ENCODE measurements at places on chromosomes 16 and 17.

DNA sequence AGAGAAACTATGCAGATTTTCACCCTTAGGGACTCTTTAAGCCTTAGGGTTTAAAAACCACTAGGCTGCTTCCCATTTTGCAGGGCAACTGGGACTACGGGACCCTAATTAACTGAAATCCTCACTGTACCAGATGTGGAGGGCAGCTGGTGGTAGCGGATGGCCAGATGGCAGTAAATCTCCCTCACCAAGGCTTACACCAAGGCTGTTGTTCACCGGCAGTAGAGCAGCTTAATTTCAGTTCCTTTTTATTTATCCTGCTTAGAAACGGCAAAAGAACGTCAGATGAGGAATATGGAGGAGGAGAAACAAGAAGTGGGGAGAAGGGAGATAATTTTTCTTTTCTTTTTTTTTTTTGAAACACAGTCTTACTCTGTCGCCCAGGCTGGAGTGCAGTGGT lies 6.5 kb downstream of the ABHD15 start:
- DNase-seq, result no peak

DNA sequence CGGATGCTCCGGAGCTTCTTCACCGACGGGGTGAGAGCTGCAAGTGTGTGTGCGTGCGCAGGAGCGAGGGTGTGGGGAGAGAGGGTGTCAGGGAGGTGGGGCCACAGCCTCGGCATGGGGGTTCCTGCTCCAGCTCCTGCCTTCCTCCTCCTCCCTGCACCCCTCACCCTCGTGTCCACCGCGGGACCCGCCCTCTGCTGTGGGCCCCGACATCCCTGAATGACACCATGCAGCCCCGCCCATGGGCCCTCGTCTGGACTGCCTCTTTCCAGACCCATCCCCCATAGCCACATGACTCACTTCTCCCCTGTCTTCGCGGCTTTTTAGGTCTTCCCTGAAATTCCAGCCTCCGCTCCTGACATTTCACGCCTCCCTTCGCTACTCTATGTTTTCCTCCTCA lies 41.6 kb downstream of the ARHGAP23 start:
- no peak for DNase-seq

DNA sequence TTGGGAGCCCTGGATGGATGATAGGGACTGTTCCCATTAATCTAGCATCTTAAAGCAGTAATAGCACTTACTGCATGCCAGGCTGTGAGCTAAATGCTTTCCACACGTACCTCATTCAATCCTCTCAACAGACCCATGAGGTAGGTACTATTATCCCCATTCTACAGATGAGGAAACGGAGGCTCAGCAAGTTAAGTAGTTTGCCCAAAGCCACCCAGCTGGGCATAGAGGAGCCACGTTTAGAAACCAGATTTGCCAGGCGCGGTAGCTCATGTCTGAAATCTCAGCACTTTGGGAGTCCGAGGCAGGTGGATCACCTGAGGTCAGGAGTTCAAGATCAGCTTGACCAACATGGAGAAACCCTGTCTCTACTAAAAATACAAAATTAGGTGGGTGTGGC lies 2.0 kb upstream of the RAI1 start:
- DNase-seq, result no peak

DNA sequence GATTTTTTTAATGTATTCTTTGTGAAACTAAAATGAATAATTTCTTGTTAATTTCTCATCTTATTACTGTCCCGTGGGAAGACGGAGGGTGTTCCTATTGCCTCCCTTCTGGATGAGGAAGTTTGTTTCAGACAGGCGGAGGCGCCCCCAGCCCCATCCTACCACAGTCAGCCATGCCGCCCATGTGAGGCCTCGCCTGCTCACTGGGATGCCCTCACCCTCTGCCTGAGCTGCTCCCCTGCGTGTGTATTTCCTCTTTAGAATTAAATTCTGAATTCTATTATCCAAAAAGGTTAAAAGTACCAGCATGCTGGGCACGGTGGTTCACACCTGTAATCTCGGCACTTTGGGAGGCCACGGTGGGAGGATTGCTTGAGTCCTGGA lies 14.0 kb downstream of the KCTD2 start:
- no peak for DNase-seq

GRCh38 chr16:30662449-30662848 lies 4.2 kb downstream of the FBRS start:
- no peak for DNase-seq

- DNase-seq, result no peak
Measured at GRCh38 chr16:1712791-1713261, 6.8 kb downstream of the MAPK8IP3 start.

- DNase-seq, result no peak
Measured at GRCh38 chr16:4347765-4348509, 3.2 kb downstream of the PAM16 start.

- no peak for DNase-seq
Measured at GRCh38 chr16:71767060-71767900, 41.4 kb downstream of the AP1G1 start.

DNA sequence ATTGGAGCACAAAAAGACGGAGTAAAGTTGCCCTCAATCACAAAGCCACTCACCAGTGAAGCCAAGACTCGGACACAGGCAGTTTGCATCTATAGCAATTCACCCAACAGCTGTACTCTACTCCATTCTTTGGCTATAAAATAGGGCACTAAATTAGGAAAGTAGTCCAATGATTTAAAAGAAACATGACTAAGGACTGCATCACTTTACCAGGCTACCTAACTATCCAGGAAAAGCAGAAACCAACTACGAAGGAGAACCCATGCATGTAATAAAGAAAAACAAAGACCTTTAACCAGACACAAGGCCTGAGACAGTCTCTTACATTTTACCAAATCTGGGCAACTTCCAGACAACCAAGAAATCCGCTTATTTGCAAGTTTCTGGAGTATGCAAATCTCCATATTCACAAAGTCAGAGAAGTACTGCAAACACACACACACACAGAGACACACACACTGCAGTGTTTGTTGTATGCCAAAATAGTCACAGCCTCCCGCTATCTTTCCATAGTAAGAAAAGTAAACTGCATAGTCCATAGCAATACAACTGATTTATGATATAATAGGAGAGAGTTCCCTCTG lies 59.8 kb downstream of the CDH11 start:
- no peak for DNase-seq

DNA sequence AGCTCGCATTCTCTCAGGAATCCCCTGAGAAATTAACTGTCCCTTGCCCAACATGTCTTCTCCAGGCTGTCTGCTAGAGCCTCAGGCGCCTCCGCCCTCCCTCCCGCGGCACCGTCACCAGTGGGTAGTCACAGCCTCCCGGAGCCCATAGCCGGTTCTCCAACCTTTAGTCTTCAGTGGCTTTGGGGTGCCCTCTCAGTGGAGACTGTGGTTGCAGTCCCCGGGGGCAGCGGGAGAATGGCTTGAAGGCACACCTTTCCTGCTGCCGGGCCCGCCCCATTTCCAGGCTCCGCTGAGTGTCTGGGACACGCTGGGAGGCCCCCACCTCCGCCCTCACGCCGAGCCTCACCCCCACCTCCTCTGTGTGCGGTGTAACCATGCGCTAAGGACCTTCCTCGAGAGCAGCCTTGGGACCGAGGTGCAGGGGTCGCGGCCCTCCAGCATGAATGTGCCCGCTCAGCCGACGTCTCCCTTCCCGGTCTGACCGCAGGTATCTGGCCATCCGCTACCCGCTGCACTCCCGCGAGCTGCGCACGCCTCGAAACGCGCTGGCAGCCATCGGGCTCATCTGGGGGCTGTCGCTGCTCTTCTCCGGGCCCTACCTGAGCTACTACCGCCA lies 1.7 kb downstream of the GALR2 start:
- DNase-seq, result no peak

DNA sequence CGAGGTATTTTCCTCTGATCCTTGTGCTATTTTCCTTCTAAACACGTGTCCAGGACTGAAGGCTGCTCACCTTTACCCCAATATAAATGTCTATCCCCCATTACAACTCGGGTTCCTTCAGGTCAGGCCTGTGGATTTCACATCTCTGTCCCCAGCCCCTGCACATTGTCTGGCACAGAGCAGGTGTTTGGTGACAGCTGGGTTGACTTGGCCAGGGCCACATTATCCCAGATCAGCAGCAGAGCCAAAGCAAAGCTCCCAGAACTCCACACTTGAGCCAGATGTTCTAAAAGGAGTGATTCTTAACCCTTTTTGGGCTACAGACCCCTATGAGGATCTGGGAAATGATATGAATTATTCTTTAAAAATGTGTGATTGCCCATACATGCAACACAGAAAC lies 18.0 kb upstream of the SPATA32 start:
- DNase-seq, result no peak

DNA sequence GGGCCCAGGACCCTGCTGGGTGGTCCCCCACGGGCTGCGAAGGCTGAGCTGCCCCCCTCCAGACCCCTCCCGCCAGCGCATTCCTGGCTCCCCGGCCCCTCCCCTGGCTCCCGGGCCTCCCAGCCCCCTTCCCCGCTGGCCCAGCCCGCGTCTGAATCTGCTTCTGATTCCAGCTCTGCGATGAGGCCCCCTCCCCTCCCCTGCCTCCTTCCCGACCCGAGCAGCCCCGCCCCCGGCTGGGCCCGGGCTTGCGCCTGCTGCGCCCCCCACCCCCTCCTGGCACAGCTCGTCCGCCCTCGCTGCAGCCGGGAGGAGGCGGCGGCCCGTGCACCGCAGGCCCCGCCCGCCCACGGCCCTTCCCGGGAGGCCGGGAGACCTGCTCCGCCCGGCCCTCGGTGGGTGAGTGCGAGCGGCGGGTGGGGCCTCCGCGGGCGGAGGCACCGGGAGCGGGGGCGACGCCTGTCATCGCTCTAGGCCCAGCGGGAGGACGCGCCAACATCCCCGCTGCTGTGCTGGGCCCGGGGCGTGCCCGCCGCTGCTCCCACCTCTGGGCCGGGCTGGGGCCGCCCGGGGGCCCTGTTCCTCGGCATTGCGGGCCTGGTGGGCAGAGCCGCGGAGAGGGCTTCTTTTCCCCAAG lies at the start of gene NTN3:
Gene NTN3 (plus strand): TSS at position 282 of the 637 bp plus-strand sequence. CDS start 405 bp downstream, outside the sequence.
- no peak for DNase-seq

GRCh38 chr16:68166264-68166663 lies 69.7 kb downstream of the ESRP2 start:
- DNase-seq, result no peak

DNA sequence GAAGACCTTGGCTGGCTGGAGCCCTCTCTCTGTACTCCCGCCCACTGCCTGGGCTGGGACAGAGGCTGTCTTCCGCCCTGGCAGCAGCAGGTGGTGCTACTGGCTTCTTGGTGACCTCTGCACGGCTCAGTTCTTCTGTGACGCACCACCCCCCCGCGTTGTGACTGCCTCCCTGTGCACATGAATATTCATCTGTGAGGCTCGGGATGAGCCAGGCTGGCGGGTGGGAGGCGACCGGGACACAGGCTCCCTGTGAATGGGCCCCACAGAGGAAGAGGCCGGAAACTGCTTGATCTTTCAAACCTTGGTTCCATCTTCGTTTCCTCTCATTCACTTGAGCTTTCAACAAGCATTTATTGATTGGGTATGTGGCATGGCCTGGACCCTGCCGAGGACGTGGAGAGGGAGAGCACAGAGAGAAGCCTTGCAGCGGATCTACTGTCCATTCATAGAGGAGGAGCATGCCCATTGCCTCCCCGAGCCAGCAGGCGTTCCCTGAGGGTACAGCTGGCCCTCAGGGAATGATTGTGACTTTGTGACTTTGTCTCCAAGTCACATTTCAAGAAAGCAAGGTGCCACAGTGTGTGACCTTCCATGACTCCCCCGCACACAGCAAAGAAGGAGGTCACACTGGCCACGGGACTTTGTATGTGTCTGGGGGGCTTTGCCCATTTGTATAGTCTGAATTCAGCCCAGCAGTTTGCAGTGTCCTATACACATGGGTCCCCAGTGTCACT lies 45.0 kb downstream of the B9D1 start:
- DNase-seq, result no peak

GRCh38 chr16:51313198-51313597 lies 162.1 kb upstream of the SALL1 start:
- no peak for DNase-seq

DNA sequence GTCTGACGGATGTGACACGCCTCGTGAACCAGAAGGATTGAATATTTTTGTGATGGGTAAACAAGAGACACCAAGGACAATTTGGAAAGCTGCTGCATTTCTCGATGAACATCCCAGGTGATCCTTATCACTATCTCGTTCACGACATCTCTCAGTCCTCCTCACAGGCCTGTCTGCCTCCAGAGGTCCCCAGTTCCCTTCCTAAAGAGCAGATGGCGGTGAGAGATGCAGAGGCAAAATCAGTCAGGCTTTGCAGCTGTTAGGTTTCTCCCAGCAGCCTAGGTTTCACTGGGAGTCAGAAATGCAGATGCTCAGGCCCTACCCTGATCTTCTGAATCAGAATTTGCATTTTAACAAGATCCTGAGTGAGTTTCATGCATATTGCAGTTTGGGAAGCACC lies 23.6 kb downstream of the SCPEP1 start:
- DNase-seq, result no peak

DNA sequence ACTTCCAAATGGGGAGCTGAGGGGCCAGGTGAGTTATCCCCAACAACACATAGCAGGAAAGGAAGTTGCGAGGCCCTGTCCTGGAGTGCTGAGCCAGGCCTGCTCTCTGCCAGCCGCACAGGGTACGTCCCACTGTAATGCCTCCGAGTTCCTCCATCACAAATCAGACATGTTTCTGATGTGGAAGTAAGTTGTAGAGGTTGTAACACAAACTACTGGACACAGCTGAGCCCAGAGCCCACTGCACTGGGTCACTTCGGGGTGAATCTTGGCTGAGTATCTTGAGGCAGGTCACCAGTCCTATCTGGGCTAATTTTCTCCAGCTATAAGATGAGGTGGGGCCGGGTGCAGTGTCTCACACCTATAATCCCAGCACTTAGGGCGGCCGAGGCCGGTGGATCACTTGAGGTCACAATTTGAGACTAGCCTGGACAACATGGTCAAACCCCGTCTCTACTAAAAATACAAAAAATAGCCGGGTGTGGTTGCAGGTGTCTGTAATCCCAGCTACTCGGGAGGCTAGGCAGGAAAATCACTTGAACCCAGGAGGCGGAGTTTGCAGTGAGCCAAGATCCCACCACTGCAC lies 100.8 kb upstream of the CDH5 start:
- DNase-seq, result no peak

- no peak for DNase-seq
Measured at GRCh38 chr17:69511250-69511649, 96.8 kb downstream of the MAP2K6 start.

GRCh38 chr16:25034911-25035310 lies 19.7 kb upstream of the ARHGAP17 start:
- DNase-seq, result no peak
